Eye (tissue), 1 donor: ENCODE measurements at places on chromosomes 16 and 17.

DNA sequence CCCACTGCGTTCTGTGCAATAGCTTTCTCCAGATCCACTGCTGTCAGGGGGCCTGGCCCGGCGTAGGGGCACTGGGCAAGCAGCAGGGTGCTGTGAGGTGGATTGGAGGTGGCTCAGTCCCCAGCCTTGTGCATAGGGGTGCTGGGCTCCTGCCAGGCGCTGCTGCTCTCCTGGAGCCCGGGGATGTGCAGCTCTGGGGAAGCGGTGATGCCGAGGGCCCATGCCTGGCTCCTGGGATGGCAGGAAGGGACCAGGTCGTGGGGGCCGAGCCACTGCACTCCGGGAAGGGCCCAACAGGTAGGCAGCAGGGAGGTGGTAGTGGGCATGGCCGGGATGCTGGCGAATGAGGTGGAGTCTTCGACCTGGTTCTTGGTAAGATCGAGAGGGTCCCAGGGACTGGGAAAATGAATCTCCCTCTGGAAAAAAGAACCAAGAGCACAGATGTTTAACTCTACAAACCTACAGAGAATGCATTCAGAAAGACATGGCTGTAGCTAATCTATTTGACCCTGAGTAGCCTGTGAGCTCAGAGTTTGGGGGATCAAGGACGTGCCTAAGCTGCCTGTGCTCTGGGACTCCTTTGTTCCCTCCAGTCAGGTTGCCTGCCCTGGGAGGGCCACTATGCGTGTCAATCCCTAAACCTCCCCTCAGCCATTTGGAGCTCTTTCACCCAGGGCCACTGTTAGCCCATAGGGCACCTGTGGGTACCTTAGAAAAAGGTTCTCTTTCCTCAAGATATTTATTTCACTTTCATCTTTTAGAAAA, 6.6 kb upstream of the SUPT4H1 start:
- DNase-seq, result no peak

DNA sequence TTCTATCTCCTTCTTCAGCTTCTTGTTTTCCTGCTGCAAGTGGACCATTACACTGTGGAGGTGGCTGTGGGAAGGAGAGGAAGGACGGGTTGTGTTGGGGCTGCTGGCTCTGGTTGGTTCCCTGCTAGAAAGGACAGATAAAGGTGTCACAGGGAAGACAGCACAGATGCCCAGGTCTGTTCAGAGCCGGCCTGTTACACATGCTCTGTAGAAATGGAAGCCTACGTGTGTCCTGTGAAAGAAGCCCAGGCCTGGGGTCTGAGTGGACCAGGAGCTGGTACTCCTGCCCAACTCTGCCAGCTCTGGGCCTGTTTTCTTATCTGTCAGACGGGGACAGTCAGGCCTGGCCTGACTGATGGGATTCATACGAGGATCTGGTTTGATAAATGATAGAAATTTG, 26.4 kb downstream of the DHX38 start:
- no peak for DNase-seq

DNA sequence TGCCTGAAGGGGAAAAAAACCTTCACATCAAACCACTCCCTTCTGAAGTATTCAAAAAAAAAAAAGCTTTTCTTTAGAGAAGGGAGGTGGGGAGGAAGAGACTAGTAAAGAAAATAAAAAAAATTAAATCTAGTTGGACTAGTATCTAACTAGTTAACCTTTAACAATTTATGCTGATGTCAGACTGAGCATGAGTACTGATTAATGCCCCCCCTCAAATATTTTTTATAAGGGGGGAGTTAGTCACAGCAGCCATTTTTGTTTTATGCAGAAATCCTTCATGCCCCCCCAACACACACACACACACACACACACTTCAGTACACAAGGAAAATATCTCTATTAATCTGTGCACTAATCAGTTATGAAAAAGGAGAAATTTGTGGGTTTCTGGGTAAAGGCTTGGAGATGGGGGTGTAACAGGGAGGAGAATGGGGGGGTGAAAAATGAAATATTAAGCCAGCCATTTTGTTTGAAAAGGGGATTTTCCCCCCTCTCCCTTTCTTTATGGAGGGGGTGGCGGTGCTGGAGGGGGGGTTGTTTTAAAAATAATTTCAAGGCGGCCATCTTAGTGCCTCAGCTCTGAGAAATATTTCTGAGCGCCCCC, 4.7 kb upstream of the CHD3 start:
- peak; percentile 80 for DNase-seq

- no peak for DNase-seq
Observed at GRCh38 chr16:57167538-57167937, 18.3 kb downstream of the PSME3IP1 start.

- peak; percentile 89 for DNase-seq
Observed at GRCh38 chr17:34420254-34420766, 57.3 kb upstream of the CCL1 start.

DNA sequence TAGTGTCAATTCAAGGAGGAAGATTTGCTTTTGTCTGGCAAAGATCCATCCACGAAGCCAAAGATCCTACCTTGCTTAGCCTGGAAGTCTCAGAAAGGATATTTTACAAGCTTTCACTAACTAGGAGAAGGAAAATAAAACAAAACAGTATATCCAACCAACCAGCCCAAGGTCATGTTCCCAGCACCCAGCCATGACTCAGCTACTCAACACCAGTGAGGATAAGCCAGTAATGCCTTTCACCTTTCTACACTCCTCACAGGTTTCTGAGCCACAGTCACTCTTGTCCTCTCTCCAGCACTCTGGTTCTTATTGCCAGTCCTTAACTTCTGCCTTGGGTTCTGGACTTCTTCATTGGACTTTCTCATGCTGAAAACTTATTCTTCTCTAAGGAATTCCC, 116.2 kb downstream of the CDH11 start:
- DNase-seq, result no peak

- DNase-seq, result no peak
Observed at GRCh38 chr16:84220851-84221250, 19.0 kb downstream of the KCNG4 start.

DNA sequence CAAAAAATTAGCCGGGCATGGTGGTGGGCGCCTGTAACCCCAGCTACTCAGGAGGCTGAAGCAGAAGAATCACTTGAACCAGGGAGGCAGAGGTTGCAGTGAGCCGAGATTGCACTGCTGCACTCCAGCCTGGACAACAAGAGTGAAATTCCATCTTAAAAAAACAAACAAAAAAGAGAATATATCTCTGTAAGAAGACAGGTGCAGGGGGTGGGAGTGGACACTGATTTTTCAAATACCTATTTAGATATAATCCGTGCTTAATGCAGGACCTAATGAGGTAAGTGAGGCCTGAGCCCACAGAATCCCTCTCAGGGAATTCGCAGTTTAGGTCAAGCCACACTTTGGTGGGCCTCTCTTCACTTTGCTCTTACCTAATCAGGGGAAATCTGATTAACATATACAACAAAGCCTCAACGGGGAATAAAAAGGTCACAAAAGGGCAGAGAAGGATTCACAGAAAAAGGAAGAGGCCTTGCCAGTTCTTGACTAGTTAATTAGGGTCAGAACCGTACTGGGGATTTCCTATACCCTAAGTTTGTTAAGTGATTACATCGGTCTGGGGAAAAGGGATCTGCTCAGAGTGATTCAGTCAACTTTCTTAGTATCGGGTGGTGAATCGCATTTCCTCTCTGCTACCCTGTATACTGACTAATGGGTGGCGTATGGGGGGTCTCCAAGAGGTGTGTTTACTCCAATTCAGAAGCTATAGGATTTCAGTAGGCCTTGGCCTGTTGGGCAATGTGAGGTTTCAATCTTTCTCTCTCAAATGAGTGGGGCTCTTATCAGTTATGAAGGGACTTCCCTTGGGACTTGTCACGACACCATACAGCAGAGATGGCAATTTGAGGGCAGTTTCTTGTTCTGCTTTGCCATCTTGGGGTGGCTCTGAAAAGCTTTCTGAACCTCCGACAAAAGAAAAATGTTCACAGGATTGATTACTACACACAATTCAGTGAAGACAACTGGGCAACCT, 1.9 kb upstream of the NFAT5 start:
- DNase-seq, result peak; percentile 62

- DNase-seq, result no peak
Observed at GRCh38 chr17:10547351-10547750, 2.1 kb downstream of the MYH2 start.

DNA sequence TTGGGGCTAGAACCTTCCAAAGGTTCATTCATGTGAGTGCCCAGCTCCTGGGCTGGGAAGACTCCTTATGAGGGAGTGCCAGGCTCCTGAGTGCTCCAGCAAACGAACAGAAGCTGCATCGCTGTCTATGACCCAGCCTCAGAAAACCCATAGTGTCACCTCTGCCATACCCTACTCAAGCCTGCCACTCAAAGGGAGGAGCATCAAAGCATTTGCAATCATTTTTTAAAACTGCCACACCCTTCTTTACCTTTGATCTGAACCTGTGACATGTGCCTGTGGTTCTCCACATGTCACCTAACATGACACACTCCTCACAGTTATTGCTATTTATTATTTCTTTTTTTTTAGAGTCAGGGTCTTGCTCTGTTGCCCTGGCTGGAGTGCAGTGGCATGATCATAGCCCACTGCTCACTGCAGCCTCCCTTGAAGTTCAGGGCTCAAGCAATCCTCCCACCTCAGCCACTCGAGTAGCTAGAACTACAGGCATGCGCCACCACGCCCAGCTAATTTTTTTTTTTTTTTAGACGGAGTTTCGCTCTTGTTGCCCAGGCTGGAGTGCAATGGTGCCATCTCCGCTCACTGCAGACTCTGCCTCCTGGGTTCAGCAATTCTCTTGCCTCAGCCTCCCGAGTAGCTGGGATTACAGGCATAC, 7.3 kb upstream of the KDM8 start:
- no peak for DNase-seq

DNA sequence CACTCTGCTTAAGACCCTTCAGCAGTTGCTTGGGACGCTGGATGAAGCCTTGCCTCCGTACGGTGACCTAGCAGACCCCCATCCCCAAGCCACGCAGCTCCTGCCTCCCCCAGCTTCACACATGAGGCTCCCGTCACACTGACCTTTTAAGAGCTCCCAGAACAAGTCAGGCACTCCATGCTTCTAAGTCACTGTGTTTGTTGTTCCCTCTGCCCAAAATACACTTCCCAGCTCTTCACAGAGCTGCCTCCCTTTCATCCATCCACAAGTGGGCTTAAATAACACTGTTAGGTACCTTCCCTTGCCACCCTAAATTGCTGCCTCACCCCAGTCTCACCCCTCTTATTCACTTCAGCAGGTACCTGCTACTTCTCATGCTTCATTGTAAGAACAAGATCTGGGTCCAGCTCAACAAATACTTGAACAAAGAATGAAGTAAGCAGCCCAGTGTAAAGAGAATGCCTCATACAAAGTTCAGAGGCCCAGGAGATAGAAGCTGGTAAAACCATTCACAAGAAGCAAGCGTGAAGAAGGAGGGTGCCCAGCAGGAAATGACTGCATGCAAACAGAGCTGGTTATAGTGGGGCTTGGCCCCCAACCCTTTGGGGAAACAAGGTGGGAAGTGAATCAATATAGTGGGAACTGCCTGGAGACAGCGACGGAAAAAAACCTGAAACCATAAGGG, 5.8 kb downstream of the ZC3H7A start:
- no peak for DNase-seq

DNA sequence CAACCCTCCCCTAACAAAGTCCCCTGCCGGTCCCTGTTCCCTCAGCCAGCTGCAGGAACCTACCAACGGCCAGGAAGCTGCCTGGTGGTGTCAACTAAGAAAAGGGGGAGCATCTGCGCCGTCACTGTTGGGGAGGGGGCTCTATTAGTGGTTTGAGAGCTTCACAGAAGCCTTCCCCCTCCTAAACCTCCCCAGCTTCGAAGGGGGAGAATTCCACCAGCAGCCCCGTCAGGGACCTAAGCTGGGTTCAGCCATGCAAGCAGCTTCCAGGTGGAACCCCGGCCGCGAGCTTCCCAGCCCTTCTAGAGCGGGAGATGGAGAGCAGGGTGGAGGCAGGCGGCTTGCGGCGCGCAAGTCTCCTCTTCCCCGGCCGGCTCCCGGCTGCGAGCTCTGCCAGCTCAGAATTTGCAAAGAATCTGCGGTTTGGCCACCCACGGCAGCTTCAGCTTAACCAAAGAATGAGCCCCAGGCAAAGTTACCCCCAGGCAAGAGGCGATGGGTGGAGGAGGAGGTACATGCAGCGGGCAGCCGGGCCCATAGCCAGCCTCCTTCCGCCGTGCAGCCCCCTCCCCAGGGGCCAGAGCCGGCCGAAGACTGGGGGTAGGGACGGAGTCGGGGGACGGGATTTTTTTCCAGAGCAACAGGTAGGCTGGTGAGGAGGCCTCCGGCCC, 33.7 kb downstream of the DDX19A start:
- peak; percentile 83 for DNase-seq

GRCh38 chr16:87705771-87706277, 60.0 kb downstream of the KLHDC4 start:
- peak; percentile 66 for DNase-seq

GRCh38 chr17:74776990-74777389, 845 bp upstream of the NAT9 start:
- DNase-seq, result no peak

- no peak for DNase-seq
Observed at GRCh38 chr16:30820952-30821421, 34.0 kb upstream of the ZNF629 start.

- no peak for DNase-seq
Observed at GRCh38 chr17:43860077-43860725, 13.2 kb downstream of the CD300LG start.

GRCh38 chr16:57865746-57866528, 63.6 kb upstream of the KIFC3 start:
- no peak for DNase-seq

DNA sequence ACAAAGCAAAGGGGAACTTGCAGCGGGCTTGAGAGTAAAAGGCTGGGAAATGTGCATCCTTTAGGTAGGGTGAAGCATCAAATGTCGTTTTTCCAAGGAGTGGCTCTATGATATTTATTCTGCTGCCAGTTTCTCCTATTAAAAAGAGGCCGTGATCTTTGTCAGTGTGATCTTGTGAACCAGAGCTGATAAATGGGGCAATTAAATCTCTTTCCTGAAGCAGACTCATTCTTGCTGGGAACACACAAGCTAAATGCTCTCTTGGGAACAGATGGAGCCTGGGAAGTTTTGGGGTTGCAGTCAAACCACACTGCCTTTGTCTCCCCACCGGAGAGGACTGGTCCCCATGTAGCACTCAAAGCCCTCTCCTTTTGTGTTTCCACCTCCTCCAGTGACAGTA, 408.9 kb downstream of the GRIN2A start:
- no peak for DNase-seq
